Activated T-helper 17 cell treated with anti-CD3 and anti-CD28 coated beads, Interleukin-2, amount 50 U/mL, for 72 hours (primary cell): ENCODE measurements at places on chromosomes 7 and 10. TPM values are rescaled to one million over a fixed set of nuclear protein-coding genes. Genes with fewer than 3 reads are reported as not detected.

DNA sequence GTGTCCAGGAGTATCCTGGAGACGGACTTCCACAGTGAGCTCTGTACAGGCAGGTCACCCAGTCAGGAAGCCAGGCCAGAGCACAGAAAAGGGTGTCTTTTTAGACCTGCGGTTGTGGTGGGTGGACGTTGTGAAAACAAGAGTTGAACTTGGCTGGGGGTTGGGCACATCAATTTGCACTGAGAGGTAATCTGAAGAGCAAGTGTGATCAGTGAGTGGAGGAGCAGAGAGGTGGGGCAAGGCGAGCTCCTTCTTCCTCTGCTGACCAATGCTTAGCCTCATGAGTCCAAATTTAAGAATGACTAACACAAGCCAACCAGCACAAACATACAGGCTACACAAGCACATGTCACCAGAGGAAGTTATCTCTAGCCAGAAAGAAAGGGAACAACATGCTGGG, 310.8 kb downstream of the TCERG1L start:
- ATAC-seq, result no peak

- ATAC-seq, result no peak
Measured at GRCh38 chr7:2936891-2937580, 92.9 kb upstream of the GNA12 start.

- ATAC-seq, result no peak
Measured at GRCh38 chr10:62093863-62094291, 174.8 kb downstream of the RTKN2 start.

DNA sequence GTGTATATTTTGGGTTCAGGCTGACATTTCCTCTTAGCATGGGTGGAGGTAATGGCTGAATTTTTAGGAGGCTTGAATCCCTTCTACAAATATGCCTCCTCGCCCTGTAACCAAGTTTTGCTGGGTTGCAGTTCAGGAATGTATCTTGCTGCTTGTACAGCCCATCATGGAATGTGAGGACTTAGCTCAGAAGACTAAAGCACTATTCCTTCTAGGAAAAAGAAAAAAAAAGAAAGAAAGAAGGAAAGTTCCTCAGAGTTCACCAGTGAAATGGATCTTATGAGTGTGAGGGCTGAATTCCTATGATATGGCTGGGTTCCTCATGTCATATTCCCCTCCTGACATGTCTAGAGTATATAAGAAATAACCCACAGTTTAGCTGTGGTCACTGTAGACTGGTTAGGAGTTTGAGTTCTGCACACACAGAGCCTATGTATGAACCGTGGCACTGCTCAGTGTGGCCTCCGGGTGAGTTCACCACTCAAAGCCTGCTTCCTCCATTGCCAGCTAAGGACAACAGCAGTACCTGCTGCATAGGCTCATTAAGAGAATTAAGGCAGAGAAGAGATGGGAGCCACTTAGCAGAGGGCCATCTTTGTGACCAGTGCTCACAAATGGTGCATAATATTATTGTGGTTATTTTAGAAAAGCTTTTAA, 114.0 kb downstream of the TACC2 start:
- peak; percentile 19 for ATAC-seq

DNA sequence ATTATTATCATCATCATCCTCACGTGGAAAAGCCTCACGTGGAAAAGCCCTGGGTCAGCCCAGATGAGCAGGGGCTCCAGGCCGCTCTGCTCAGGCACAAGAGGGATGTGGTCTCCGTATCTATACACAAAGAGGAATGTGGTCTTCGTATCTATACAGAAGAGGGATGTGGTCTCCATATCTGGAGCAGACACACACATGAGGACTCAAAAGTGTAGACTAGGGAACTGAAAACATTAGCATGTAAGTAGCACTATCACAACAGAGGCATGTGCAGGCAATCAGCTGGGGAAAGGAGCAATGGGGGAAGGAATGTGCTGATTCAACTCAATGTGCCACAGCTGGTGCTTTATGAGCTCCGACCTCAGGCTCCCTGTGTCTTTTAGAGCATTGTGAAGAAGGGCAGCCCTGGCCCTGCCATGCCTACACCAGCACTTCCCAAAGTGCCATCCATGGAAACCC, 86.5 kb downstream of the PLXNA4 start:
- ATAC-seq, result no peak

ACTL6B gene
- total RNA-seq, result not detected

CYP2C19 gene
- total RNA-seq, result not detected
